ENCODE measurements at places on chromosomes 13 and 19.

GRCh38 chr19:47633517-47633916 is 24.6 kb downstream of the BICRA start:
- no peak for DNase-seq

DNA sequence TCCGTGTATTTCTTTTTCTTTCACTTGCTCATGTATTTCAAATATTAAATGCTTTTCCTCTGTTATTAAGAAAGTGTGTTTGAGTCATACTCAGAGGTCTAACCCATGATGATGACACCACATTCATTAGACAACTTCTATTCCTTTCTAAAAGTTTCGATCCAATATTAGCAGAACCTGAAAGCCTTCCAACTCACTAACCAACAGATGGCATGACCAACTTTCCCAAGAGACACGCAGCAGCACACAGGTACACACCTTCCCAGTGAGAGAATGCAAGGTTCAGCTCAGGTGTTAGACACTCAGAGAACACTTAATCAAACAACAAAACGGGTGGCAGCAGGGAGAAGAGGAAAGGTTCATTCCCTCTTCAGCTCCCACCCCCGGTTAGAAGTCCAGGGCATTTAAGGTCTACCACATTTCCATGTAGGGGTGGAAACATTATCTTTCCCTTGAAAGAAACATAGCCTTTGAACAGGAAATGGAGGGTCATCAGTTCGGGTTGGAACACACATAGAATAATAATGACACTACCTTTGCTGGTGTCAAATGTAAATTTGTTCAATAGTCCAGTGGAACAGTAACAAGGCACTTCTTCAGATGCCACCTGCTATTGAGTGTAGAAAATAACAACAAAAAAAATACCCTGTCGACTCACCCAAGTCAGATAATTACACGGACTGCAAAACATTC is 404.2 kb downstream of the COG6 start:
- DNase-seq: no peak

GRCh38 chr19:18856385-18857126 is 24.8 kb downstream of the UPF1 start:
- no peak for DNase-seq

DNA sequence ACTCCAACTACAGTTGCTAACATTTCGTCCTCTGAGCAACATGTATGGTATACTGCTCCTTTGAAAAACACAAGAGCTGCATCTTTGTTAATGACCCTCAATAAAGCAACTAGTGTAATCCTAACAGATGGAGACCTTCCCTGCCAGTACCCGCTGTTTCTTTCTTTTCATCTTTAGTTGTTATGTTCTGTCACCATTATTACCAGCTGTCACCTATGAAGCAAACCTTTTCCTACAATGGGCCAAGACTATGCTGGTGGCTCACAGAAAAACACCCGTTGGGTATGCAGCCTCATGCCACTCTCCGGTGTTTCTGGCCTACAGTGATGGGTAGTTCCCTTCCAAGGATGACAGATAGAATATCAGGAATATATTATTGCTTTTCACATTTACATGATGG is 29.7 kb upstream of the CYSLTR2 start:
- DNase-seq: no peak
